Daoy (cell line): ENCODE measurements at places on chromosomes 7 and 10. TPM values are rescaled to one million over a fixed set of nuclear protein-coding genes. Genes with fewer than 3 reads are reported as not detected.

Gene ARID5B
- 4.7 and 5.0 TPM in 2 replicates for total RNA-seq

Gene H2BK1
- not detected in 2 replicates for total RNA-seq

Gene ZNF33B
- total RNA-seq: 3.4 and 9.3 TPM in 2 replicates

Gene BAMBI
- total RNA-seq: 31.5 and 39.2 TPM in 2 replicates

Gene LRMDA
- 1.6 TPM in 1 of 2 replicates, not detected in the other for total RNA-seq

Gene OR2A42
- not detected in 2 replicates for total RNA-seq

Gene DPYSL4
- 6.7 and 7.1 TPM in 2 replicates for total RNA-seq

Gene GRM3
- total RNA-seq: not detected in 2 replicates

Gene DRGX
- not detected in 2 replicates for total RNA-seq

Gene CCDC172
- not detected in 2 replicates for total RNA-seq

Gene CNPY1
- total RNA-seq: 1.7 and 2.7 TPM in 2 replicates

Gene PARD3
- total RNA-seq: 29.7 and 48.8 TPM in 2 replicates

Gene CHST3
- total RNA-seq: 6.8 and 7.5 TPM in 2 replicates

Gene METTL2B
- total RNA-seq: 78.2 and 87.8 TPM in 2 replicates

Gene ABLIM1
- total RNA-seq: 3.0 and 5.4 TPM in 2 replicates
